ENCODE measurements at places on chromosomes 16 and 17.

DNA sequence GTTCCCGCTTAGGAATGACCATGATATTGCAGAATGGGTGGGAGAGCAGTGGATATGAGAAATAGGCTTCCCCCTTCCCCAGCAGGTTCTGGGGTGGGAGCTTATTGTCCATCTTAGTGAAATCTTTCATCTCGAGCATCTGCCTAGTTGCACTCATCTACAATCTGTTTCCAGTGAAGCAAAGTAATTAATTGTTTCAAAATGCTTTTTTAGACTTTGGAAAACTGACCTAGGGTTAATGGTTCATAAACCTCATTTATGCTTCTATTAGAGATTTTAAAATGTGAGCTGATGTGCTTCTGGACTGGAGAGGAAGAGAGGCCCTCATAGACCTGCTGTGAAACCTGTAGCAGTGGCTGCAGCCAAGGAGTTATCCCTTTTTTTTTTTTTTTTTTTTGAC, 247.7 kb upstream of the XYLT1 start:
- no peaks in the 10 kb centered on the region for H3K27me3 ChIP-seq
- DNase-seq, result no peak
- H3K4me1 ChIP-seq, result no peaks in the 10 kb centered on the region
- no peaks in the 10 kb centered on the region for H3K36me3 ChIP-seq
- no peak overlapping the region for H3K4me3 ChIP-seq

DNA sequence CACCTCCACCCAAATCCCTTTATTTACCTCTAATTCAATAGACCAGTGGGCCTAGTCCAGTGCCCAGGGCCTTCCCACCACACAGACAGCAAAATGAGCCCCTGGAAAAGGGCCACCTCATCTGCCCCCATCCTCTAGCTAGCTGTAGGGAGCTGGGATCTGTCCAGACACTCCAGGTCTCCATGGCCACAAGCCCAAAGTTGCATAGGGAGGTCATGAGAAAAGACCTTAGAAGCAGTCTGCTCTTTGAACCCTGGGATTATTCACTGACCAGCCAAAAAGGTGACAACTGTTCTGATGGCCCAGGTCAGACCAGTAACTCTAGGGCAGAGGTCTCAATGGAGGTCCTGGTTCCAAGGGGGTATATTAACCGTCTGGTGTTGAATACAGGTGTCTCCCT, 2.0 kb downstream of the CUEDC1 start:
- peaks cover 2% of the 10 kb centered on the region for H3K27me3 ChIP-seq
- no peak for DNase-seq
- no peak overlapping the region for H3K27ac ChIP-seq
- H3K36me3 ChIP-seq, result no peaks in the 10 kb centered on the region

DNA sequence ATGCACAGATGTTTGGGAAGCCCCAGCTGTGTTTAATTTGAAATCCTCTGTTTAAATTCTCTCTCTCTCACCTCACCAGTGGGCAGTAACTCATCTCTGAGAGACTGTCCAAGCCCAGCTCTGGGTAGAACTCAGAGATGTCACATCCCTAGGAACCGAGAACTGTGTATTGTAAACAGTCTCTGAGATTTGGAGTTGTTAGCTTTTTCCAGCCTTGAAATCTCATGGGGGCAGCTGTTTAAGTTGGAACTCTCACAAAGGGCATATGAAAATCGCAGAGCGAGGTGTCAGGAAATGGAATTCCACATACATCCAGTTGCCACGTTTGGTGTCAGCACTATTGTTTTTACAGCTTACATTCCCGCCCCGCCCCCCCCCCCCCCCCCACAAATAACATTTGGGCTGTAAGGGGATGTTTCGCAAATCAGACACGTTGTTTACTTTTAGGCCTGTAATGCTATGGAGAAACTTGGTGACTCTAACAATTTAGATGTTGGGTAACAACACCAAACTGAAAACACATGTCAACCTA, 34.3 kb downstream of the VPS35L start:
- no peak for DNase-seq
- H3K36me3 ChIP-seq, result peaks cover 5% of the 10 kb centered on the region
- H3K27ac ChIP-seq, result no peak overlapping the region
- no peaks in the 10 kb centered on the region for H3K27me3 ChIP-seq

DNA sequence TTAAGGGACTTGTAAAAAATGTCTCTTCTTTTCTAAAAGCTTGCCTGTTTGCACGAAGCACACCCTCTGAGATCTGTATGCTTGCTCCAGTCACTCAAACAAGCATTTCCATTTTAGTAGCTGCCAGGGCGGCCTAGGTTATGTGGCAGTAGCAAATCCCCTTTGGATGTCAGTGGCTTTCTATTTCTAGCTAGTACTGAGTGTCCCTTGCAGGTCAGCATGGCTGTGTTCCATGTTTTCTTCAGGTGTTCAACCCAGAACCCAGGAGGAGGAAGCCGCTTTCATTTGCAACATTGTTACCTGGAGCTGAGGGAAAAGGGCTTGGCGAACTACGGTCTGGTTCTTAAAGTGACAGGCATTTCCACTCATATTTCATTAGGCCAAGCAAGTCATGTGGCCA, 36.4 kb downstream of the FOXL1 start:
- DNase-seq, result no peak
- no peak overlapping the region for H3K4me3 ChIP-seq
- no peaks in the 10 kb centered on the region for H3K27me3 ChIP-seq
- no peak overlapping the region for H3K27ac ChIP-seq
- no peaks in the 10 kb centered on the region for H3K36me3 ChIP-seq

DNA sequence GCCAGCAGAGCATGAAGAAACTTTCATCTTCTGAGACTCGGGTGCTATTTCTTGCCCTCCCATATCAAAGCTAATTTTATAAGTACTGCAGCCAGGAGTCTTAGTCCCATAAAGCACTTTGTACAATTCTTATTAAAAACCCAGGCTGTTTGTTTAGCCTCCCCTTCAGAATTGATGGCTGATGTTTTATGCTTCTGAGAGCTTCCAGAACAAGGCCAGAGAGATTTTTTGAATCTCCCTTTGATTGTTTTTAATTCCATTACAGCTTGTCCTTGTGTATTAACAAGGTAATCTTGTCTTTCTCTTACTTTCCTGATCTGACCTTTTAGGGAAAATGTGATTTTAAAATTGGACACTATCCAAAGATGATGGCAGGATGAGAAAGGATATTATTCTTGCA, 16.3 kb downstream of the COQ7 start:
- no peak overlapping the region for H3K27ac ChIP-seq
- H3K4me3 ChIP-seq, result no peak overlapping the region
- H3K36me3 ChIP-seq, result no peaks in the 10 kb centered on the region
- no peaks in the 10 kb centered on the region for H3K27me3 ChIP-seq
- no peak for DNase-seq

DNA sequence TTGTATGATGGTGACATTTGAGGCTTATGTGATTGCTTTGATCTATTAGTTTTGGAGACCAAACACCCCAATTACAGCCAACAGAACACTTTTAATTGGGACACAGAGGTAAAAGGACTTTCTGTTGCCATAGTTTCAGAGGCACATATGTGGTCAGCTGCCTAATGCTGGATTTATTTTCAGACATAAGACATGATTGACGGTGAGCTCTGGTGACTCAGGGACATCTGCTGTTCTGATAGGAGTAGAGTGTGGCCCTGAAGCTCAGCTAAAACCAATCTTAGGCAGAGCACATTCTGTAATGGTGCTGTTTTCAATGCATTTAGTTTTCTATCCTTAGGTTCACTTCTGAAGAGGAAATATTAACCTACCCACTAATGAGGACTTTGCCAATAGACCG, 247.1 kb downstream of the UTP18 start:
- DNase-seq, result no peak
- H3K36me3 ChIP-seq, result no peaks in the 10 kb centered on the region
- no peaks in the 10 kb centered on the region for H3K4me1 ChIP-seq
- no peaks in the 10 kb centered on the region for H3K27me3 ChIP-seq

- peaks cover 3% of the 10 kb centered on the region for H3K36me3 ChIP-seq
- H3K27me3 ChIP-seq, result no peaks in the 10 kb centered on the region
- H3K27ac ChIP-seq, result no peak overlapping the region
- H3K4me3 ChIP-seq, result no peak overlapping the region
Observed at GRCh38 chr16:3490911-3491629, 4.2 kb downstream of the C16orf90 start.

DNA sequence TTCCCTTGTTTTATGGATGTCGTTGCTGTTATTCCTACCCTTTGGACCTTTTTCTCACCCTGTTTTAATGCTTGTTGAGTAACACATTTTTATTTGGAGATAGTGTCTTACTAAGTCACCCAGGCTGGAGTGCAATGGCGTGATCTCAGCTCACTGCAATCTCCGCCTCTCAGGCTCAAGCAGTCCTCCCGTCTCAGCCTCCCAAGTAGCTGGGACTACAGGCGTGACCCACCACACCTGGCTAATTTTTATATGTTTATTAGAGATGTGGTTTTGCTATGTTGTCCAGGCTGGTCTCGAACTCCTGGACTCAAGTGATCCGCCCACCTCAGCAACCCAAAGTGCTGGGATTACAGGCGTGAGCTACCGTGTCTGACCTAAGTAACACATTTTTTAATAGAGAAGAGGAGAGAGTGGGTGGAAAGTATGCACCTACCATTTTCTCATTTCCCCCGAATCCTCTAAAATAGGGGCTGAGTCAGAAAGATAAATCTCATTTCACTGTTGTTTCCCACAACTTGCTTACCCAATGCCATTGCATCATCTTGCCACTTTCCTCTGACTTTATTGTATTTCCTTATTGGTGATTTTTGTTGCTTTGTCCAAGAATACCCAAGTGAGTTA, 7.0 kb downstream of the DHX40 start:
- no peaks in the 10 kb centered on the region for H3K36me3 ChIP-seq
- peaks cover 4% of the 10 kb centered on the region for H3K4me1 ChIP-seq
- no peak for DNase-seq
